ENCODE measurements at places on chromosomes 7 and 10.

GRCh38 chr7:96200740-96201139 is 121.2 kb downstream of the SLC25A13 start:
- no peak for DNase-seq

- no peak for DNase-seq
Measured at GRCh38 chr7:33776788-33777187, 128.6 kb upstream of the BMPER start.

GRCh38 chr7:17391366-17391765 is 92.9 kb downstream of the AHR start:
- no peak for DNase-seq

- peak; percentile 53 for DNase-seq
Measured at GRCh38 chr10:83991986-83992753, 147.1 kb upstream of the GHITM start.

DNA sequence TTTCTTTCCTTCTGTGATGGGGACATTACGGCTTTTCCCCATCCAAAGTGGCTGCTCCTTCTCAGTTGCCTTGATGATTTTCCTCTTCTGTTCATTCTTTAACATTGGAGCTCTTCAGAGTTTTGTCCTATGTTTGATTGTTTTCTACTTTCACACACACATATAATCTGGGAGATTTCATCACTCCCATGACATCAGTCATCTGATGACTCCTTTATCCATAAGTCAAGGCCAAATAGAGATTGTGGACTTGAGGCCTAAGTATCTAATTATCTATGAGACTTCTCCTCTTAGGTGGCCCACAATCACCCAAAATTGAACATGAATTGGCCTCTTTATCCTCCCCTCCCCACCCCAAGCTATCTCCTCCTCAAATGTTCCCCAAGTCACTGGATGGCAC is 5.3 kb upstream of the COL1A2 start:
- DNase-seq = no peak

GRCh38 chr10:79444199-79445119 is 965 bp downstream of the ZCCHC24 start:
- DNase-seq = peak; percentile 60

DNA sequence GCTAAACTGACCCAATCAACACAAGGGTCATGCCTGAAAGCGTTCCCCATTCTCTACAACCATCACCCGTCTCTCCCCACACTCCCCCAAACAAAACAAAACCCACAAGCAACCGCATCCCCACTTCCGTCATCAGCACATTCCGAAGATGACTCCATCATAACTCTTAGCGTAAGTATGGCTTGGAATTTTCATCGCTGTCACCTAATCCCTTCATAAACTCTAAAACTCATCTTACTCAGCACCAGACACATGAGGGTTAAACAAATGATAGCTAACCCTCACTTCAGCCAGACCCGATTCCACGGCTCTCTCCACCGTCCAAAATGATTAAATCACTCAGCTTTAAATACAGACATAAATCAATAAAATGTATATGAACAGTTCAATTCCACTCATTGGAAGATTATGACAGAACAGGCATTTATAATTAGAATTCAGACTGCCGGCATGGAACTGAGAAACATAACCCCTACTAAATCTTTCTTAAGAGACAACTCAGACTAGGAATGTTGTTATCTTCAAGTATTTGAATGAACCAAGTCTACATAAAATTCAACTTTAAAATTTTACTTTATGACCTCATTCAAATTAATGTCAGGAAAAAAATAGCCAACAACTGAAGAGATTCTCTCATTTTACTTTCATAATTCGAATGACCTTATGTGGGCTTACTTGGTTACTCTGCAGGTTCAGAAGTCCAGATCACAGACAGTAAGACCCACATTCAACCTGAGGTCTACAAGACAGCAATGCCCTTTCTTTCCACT is 215.9 kb downstream of the PARD3 start:
- DNase-seq = no peak

DNA sequence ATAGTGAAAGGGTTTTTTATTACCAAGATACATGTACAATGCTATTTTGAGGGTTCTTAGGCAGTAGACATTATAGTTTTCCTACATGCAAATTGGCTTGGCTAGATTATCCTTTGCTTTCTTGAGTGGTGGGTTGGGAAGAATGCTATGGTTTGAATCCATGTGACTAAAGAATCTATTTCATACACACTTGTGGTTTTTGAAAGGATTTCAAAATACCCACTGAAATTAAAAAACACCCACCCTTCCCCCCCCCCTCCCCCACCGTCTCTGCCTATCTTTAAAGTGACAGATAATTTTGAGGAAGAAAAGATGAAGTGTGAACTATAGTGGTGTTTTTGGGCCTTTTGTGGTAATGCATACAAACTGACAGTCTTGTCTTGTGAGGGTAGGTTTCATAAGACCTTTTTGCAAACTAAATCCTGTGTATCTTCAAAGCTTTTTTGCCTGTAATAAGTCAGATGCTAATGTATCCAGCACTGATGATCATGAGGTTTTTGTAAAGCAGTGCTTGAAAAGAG is 90.9 kb downstream of the TPST1 start:
- no peak for DNase-seq

GRCh38 chr7:14197280-14197679 is 207.8 kb upstream of the ETV1 start:
- no peak for DNase-seq

- no peak for DNase-seq
Measured at GRCh38 chr7:143979359-143979758, 20.8 kb upstream of the OR6B1 start.
